Femur (tissue), 1 donor: ENCODE measurements at places on chromosomes 11 and 22.

DNA sequence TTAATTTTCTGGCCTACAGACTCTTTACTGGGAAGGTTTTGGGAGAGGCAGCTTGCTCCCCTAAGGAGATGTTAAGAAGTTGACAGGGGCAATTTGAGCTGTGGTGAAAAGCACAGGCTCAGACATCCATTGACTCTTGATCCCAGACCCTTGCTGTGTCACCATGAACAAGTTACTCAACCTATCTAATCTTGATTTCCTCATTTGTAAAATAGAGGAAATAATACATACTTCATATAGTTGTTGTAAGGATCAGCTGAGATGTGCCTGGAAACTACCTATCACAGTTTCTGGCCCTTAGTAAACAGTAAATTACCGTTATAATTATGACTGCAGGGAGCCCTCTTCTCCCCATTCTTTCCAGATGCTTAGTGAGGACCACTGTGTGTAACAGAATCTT lies 16.6 kb upstream of the SCGB1D4 start:
- no peak for DNase-seq

- no peak for DNase-seq
Observed at GRCh38 chr22:44348971-44349560, 36.3 kb upstream of the SHISAL1 start.

GRCh38 chr11:20688761-20689160 lies 19.4 kb downstream of the NELL1 start:
- DNase-seq: no peak

GRCh38 chr22:23107487-23108248 lies 34.1 kb downstream of the RSPH14 start:
- DNase-seq: no peak

- no peak for DNase-seq
Observed at GRCh38 chr11:8715501-8715900, 32.9 kb downstream of the RPL27A start.

GRCh38 chr11:132296946-132297610 lies 926.7 kb downstream of the NTM start:
- no peak for DNase-seq

GRCh38 chr22:46758121-46758520 lies 4.3 kb upstream of the TBC1D22A start:
- DNase-seq: no peak

GRCh38 chr11:2511421-2512369 lies 66.9 kb downstream of the KCNQ1 start:
- peak; percentile 25 for DNase-seq

GRCh38 chr11:18081551-18081950 lies 24.3 kb downstream of the SAAL1 start:
- no peak for DNase-seq

GRCh38 chr11:95593111-95593510 lies 196.5 kb downstream of the FAM76B start:
- DNase-seq: peak; percentile 81

GRCh38 chr22:29702000-29702930 lies 17.5 kb upstream of the CABP7 start:
- no peak for DNase-seq

DNA sequence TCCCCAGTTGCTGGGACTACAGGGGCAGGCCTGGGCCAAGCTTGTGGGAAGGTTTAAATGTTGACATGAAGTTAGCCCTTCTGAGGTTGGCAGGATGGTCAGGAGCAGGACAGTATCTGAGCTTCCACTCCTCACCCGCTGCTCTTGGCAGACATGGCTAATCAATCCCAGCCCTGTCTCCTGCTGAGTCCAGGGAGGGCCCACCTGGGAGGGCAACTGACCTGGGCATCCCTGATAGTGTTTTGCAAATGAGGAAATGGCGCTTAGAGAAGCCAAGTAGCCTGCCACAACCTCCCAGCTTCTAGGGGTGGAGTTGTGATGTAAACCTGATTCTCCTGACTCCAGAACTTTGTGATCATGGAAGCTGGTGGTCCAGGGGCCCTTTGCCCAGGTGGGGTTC lies 16.7 kb downstream of the FLRT1 start:
- DNase-seq: no peak

DNA sequence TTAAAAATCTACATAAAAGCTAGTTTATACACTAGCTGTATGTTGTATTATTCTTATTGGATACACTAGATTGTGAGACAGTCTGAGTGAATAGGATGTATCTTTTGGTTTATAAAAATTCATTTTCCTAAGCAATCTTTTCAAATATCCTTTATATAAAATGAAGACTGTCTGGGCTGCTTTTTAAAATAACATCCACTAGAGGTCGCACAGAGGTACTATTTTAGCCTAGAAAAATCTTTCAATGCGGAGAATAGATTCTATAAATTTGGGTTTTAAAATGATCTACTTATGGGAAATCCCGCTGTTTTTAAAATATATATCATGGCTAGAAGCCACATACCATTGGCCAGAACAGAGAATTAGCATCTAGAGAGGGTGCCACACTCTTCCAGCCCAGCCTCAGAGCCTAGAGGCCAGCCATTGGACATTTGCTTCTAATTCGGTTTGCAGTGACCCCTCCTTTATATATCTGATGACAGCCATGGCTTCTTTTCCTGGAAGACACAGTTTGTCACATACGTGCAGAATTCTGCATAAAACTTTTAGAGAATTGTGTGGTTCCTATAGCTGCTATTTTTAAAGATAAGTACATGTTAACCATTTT lies 7.3 kb downstream of the C11orf97 start:
- DNase-seq: no peak

- DNase-seq: no peak
Observed at GRCh38 chr11:695288-695537, 191 bp upstream of the DEAF1 start.

DNA sequence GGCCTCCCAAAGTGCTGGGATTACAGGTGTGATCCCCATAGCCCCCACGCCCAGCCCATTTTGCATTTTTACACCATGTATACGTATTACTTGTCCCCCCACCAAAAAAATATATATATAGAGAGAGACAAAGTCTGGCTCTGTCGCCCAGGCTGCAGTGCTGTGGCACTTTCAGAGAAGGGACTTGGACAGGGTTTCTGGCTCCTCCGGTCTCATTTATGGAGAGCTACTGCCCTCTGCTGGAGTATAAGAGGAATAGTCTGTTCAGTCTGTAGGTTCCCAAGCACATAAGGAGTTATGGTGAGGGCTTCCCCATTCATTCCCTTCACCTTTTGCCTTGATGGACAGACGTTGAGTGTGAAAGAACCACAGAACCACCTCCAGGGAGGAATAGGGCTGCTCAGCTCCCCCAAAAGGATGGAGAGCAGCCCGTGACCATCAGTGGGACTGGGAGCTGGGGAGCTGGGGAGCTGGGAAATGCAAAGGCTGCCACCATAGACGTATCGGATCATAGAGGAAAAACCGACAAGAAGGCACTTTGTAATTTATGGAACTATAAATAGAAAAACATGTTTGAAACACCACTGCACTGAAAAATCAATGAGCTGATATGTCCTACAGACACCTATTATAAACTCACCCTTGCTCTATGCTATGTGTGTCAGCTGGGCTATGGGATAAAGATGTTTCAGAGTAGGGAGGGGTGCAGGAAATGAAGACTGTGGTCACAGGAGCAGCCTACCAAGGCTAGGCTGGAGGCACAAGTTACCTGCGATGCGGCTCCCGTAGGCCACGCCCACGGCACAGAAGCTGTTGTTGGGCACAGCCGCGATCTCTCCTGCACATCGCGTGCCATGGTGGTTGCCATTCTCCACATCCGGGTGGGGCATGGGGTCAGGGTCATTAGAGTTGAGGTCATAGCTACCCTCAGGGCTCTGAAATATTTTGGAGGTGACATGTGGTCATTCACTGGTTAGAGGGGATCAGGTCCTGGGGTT lies 5.2 kb downstream of the PCSK7 start:
- DNase-seq: peak; percentile 75

DNA sequence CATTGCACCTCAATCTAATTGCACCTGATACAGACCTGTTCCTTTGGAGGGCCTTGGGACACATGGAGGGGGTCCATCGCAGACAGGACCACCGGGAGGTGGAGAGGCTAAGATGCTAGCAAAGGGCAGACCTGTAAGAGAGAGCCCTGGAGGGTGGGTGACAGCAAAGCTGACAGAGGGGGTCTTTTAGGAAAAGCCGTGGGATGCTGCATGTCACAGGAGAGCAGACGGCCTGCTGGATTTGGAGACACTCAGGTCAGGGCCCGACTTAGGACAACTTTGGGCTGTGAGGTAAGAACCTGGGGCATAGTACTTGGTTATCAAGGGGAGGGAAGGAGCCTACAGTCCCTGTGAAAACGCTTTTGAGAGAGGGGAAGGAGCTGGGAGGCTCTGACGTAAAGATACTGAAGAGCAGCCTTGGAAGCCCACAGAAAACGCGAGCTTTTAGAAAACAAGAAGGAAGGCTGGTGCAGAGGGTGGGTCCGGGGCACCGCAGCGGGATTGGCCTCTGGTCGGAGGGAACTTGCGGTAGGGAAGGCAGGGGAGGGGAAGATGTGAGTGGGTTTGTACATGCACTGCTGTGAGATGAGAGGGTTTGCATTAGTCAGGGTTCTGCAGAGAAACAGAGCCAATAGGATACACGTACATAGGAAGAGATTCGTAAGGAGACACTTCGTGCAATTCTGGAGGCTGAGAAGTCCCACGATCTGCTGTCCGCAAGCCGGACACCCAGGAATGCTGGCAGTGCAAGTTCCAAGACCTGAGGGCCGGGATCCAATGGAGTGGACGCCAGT lies 868.5 kb downstream of the TBC1D22A start:
- DNase-seq: no peak

GRCh38 chr11:119863851-119864601 lies 135.0 kb upstream of the NECTIN1 start:
- DNase-seq: no peak

DNA sequence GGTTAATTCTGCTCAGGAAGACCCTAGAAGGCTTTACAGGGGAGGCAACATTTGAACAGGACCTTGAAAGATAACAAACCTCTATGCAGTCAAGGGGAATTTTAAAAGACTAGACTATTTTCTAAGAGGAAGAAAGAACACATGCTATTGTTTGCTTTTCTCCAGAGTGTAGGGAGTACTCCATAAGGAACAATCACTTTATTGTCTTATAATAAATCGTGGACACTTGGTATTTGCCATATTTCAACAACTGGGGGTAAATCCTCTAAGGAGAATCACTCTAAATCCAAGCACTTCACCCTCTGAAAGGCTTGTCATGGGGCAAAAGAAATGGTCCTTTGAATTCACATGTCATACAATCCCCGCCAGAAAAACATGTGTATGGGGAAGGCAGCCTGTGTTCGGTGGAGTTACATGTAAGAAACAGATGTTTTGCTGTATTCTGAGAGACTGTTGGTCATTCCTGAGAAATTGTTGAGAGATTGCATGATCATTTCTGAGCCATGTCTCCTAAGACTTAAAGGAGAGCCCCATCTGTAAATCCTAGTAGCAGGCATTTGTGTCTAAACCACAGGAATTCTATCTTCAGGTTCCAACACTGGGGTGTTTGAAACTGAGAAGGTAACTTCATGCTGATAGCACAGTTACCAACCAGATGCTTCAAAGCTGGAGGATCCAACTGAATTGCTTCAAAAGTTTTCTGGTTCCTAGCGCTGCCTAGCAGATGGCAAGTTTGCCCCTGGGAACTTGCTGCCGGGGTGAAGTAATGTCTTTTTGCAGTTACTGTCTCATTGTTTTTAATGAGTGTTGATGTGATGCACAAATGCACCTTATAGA lies 66.8 kb downstream of the FZD4 start:
- no peak for DNase-seq

- no peak for DNase-seq
Observed at GRCh38 chr11:104679258-104679657, 219.0 kb downstream of the CASP12 start.

DNA sequence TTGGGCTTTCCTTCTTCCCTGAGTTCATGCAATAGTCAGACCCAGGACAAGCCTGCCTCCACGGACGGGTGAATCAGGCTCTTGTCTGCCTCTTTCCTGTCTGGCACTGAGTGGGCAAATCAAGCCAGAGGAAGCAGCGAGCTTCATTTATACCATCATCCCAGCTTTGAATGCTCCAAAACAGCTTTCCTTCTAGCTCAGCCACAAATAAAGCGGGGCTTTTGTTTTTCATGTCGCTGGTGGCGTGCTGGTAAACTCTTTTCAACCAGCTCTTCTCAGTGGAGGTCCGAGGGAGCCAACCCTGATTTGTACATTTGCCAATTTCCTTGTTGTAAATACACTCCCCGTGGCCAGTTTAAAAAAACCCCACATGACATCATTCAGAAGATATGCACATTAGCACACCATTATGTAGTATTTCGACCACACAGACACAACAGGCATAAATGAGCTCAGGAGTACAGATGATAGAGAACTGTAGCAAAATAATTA lies 8.6 kb downstream of the C11orf91 start:
- peak; percentile 69 for DNase-seq

- DNase-seq: no peak
Observed at GRCh38 chr22:49166211-49166610, 661.5 kb downstream of the BRD1 start.

DNA sequence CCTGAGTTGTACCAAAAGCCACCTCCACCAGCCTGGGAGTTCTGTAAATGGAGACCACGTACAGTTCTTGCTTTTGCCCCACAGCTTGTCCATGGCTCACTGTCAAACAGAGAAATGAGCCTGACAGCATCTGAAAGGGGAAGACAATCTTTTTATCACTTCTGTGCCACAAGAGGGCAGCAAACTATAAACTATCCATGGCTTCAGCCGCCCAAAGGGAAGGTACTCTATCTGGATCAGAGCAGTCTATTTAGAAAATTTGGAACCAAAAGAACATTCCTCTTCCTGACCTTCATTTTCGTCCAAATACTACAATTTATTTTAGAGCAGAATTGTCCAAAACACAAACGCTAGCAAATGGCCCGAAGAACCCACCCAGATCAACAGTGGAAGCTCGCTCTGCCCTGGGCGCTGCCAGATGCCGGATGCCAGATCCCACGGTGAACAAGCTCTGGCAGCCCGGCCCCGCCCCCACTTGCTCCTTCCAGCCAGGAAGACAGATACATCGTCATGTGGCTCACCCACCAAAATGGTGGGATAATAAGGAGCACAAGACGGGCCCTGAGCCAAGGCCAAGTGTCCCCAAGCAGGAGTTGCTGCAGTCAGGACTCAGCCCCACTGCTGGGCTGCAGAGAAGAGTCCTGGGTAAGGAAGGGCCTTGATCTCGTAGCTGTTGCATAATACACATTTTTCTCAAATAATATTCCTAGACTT lies 23.9 kb upstream of the SCGB1A1 start:
- DNase-seq: peak; percentile 87

DNA sequence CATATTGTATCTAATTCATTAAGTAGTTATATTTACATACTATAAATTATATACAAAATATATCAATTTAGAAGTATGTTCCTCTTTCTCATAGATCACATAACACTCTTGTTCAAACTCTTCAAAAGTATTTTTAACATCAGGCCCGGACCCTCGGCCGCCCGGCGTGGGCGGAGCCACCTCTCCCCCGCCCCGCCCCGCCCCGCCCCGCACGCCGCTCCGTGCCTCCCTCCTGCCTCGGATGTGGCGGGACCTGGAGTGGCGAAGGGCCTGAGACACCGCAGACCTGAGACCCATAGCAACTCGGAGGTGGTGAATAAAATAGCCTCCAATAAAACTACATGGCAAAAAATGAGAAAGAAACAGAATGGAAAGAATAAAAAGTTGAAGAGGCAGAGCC lies 105.9 kb upstream of the BDNF start:
- DNase-seq: no peak

GRCh38 chr22:40512426-40513136 lies 123.9 kb downstream of the MRTFA start:
- DNase-seq: peak; percentile 45
